ENCODE measurements at places on chromosomes 3 and 15.

DNA sequence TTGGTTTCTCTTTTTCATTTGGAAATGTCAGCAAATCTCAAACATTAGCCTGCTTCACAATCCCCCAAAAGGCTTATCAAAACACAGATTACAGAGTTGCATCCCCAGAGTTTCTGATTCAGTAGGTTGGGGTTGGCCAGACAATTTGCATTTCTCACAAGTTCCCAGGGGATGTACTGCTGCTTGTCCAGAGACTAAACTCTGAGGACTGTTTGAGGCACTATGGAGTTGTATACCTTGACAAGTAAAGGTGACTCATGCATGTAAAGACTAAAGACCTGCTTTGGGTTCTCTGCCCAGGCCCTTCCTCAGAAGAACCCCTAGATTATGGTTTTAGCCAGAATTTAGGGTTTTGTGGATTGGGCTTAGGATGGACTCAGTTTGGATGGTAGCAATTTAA lies 151.1 kb upstream of the ARHGEF26 start:
- DNase-seq, result no peak

- no peak for DNase-seq
Observed at GRCh38 chr15:84598250-84598649, 2.6 kb upstream of the ZSCAN2 start.

DNA sequence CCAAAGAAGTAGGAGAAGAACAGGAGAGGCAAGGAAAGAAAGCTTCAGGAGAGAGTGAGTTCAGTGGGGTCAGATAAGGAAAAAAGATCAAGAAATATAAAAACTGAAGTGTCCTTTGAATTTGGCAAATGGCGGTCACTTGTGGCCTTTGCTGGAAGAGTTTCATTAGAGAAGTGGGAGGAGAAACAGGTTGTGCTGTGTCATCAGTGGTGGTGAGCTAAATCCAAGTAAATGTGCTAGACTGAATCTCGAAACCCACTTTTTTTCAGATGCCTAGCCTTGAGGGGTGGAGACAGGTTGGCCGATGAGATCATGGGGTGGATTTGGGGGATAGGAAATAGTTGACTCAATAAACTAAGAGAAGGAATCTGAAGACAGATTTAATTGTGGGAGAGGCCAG lies 43.7 kb downstream of the CHRD start:
- DNase-seq, result no peak

- DNase-seq, result no peak
Observed at GRCh38 chr3:100978011-100978659, 15.1 kb downstream of the ABI3BP start.

- no peak for DNase-seq
Observed at GRCh38 chr15:33083232-33084081, 111.1 kb downstream of the FMN1 start.

Data from stimulated activated CD8-positive, alpha-beta memory T cell treated with anti-CD3 and anti-CD28 coated beads, Interleukin-12 subunit alpha, Interleukin-12 subunit beta, amount 100 ng/mL, for 4 hours (primary cell).